ENCODE measurements at places on chromosomes 4 and X. TPM values are rescaled to one million over a fixed set of nuclear protein-coding genes. Genes with fewer than 3 reads are reported as not detected.

APBB2 gene
- 12.6 TPM for polyA plus RNA-seq

DNA sequence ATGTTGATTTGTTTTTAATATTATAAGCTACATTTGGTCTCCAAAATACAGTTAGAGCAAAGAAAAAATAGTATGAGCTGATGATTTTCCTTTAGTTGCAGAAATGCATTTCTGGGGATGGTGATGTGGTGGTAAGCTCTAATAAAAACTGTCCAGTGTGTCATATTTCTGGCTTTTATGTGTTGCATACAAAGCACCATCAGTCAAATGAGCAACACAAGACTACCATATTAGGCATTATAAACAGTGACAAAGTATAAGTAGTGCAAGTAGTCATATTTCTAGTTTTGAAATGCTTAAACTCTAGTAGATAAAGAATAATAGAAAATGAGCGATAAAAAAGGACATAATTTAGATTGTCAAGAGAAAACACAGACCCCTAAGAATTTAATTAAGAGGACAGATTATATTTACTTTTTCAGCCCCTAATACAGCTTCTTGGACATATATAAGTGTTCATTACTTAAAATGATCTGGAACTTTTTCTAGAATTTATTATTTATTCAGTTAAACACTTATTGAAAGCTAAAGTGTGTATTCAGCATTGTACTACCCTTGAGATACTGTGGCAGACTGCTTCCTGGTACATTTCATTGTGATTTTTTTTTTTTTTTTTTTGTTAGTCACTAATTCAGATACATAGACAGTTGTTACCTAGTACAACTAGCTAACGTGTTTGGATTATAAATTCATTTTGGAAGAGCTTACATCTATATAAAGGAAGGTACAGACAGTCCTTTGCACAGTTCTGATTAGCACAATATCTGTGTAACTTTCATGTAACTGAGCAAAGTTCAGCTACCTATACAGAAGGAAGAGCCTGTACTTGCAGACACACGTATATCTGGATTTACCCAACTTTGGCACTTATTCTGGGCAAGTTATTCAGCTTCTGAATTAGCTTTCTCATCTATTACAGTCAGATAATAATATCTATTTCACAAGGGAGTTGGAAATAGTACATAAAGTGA is 22.3 kb downstream of the RAP1GDS1 start:
- H3K27me3 ChIP-seq, result no peaks in the 10 kb centered on the region
- no peak for DNase-seq

SLC25A4 gene
- polyA plus RNA-seq, result 11.8 TPM

DNA sequence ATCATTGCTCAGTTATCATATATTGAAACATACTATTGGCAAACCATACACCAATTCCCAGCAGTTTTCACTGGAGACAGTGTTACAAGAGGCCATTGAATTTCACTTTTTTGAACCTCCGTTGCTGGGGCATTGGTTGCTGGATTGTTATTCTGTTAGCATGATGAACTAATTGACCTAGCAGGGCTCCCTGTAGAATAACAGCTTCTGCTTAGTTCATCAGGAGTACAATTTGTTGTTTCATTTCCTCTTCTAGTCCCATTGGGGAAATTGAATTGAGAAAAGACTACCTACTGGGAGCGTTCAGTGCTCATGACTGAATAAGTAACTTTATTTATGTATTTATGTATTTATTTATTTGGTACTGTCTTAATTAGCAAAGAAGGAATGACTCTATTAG is 151.6 kb downstream of the SLIT2 start:
- no peaks in the 10 kb centered on the region for H3K4me1 ChIP-seq
- no peak overlapping the region for H3K4me3 ChIP-seq
- H3K36me3 ChIP-seq, result no peaks in the 10 kb centered on the region
- H3K27ac ChIP-seq, result no peak overlapping the region
- no peaks in the 10 kb centered on the region for H3K27me3 ChIP-seq

GRCh38 chr4:145278341-145279121 is 98.1 kb upstream of the OTUD4 start:
- H3K4me3 ChIP-seq, result no peak overlapping the region
- no peak overlapping the region for H3K27ac ChIP-seq
- H3K4me1 ChIP-seq, result no peaks in the 10 kb centered on the region
- H3K36me3 ChIP-seq, result no peaks in the 10 kb centered on the region

EGF gene
- not detected for polyA plus RNA-seq

- H3K4me1 ChIP-seq, result no peaks in the 10 kb centered on the region
- H3K27ac ChIP-seq, result no peak overlapping the region
- H3K4me3 ChIP-seq, result no peak overlapping the region
Measured at GRCh38 chr4:183118585-183118984, 19.5 kb downstream of the WWC2 start.

DNA sequence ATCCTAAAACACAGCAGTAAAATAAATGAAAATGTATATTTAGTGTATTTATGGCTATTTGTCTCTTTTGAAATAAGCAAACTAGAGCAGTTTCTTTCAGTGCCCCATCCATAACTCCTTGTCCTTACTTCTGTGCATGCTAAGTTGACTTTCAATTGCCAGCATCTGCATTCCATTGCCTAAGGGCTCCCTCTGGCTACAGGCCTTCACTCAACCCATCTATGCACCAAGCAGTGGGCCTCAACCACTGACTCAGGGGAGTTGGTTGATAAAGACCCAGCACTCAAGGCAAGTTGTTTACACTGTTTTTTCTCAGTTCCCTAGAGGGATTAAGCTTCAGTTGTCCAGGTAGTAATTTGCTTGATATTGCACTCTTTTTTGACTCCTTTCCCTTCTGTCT is 265.7 kb downstream of the IQCM start:
- H3K27ac ChIP-seq, result peak overlapping the region; percentile 52
- DNase-seq, result no peak
- H3K27me3 ChIP-seq, result no peaks in the 10 kb centered on the region
- no peaks in the 10 kb centered on the region for H3K4me1 ChIP-seq
- no peaks in the 10 kb centered on the region for H3K36me3 ChIP-seq
- H3K4me3 ChIP-seq, result no peak overlapping the region

DNA sequence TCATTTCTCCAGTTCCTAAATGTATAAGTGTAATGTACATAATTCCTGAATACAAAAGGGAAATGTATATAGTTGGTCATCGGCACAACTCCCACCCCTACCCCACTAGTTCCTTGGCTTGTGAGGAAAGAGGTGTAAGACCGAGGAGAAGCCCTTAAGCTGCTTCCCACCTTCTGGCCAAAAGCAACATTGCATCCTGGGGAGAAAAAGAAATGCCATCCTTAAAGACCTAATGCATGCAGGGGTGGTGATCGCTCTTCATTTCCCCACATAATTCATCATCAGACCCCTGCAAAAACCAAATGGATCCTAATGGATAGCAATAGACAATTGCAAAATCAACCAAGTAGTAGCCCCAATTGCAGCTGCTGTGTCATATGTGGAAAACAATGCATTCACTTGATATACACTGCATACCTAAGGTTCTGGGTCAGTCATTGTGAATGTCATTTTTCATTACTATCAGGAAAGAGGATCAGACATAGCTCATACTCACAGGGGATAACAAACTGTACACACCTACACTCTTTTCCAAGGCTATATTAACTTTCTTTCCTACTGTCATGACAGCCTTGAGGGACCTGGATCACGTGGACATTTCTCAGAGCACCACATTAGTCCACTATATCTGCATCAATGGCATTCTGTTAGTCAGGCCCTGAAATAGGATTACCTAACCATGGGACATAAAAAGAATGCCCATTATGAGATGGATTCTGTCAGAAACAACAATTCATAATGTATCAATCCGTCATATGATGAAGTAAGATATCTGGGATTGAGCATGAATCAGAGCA is 31.7 kb upstream of the NFXL1 start:
- H3K4me3 ChIP-seq, result no peak overlapping the region
- DNase-seq, result no peak
- H3K4me1 ChIP-seq, result no peaks in the 10 kb centered on the region

DNA sequence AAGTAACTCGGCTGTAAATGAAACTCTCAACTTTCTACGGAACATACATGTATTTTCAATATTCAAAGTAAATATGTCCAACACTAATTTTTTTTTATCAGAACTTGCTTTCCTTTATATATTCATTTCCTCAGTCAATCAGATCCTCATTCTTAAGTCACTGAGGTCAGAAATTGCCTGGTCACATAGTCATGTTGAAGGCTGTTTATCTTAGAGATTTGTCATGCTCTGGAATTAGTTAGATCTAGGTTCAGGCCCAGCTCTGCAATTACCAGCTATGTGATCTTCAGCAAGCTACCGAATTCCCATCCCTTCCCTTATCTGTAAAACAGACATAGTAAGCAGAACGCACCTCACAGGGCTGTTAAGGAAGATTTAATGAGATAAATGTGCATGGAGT is 228.8 kb downstream of the SPCS3 start:
- no peak overlapping the region for H3K4me3 ChIP-seq
- no peaks in the 10 kb centered on the region for H3K4me1 ChIP-seq
- no peak overlapping the region for H3K27ac ChIP-seq
- H3K27me3 ChIP-seq, result no peaks in the 10 kb centered on the region
- DNase-seq, result no peak

DNA sequence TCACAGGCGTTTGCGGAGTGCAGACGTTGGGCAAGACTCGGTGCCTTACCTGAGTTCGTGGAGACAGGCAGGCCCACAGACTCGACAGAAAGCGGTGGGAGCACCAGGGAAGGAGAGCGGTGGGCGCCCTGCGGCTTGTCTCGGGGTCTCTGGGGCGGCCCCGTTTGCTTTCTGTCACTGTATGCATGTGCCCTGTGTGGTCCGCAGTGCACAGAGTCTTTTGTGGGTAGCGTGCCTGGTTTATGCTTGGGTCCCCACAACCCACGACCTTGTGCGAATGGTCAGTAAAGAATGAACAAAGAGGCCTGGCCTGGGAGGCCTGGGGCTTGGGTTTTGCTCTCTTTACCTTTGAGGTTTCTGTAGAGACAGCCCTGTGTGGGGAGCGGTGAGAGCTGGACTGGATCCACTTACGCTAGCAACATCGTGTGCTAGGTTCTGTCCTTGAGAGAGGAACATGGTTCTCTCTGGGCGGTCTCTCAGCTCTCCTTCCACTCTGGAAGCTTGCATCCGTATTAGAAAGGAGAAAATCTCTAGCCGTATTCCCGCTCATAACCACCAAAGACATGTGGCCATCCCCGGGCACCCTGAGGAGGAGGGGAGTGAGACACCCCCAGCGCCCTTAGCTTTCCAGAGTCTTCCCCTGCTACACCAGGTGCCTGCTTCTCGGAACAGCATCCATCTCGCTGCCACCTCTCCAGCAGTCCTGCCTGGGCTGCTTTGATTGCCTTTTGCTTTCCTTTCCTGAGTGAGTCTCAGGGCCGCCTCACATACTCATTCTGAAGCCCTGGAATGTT is 1.2 kb downstream of the TADA2B start:
- peak overlapping the region; percentile 91 for H3K4me3 ChIP-seq
- peaks cover 67% of the 10 kb centered on the region for H3K4me1 ChIP-seq
- no peak for DNase-seq
- peak overlapping the region; percentile 82 for H3K27ac ChIP-seq

GRCh38 chr4:159206427-159206871 is 103.6 kb downstream of the RAPGEF2 start:
- H3K4me3 ChIP-seq, result no peak overlapping the region
- peak overlapping the region; percentile 35 for H3K27ac ChIP-seq
- no peaks in the 10 kb centered on the region for H3K36me3 ChIP-seq
- no peaks in the 10 kb centered on the region for H3K27me3 ChIP-seq

DNA sequence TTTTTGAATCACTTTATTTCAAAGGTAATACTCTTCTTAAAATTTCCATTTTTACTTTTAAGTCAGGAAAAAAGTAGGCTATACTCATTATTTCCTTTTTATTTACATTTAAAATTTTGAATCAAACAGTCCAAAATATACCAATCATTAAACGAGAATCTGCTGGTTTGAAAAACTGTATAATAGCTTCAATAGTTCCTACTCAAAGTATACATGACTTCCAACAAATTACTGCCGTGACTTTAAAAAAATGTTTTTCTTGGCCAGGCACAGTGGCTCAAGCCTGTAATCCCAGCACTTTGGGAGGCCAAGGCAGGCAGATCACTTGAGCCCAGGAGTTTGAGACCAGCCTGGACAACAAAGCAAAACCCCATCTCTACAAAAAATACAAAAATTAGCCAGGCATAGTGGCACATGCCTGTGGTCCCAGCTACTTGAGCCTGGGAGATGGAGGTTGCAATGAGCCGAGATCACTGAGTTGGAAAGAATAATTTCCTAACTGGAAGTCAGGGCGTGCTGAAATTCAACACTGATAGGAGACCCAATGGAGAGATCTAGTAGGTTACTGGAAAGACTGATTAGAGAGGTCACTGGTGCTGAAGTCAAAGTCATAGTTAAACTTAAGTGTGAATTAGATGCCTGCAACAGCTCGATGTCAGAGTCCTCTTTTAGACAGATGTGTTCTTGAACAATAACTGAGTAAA is 9.0 kb downstream of the KLHL8 start:
- no peak overlapping the region for H3K4me3 ChIP-seq
- H3K27me3 ChIP-seq, result no peaks in the 10 kb centered on the region
- H3K4me1 ChIP-seq, result peaks cover 14% of the 10 kb centered on the region

PNMA6F gene
- polyA plus RNA-seq, result not detected

GRCh38 chrX:19840899-19841648 is 46.3 kb downstream of the SH3KBP1 start:
- H3K4me1 ChIP-seq, result peaks cover 24% of the 10 kb centered on the region
- DNase-seq, result no peak
- H3K27ac ChIP-seq, result peak overlapping the region; percentile 56
- H3K27me3 ChIP-seq, result no peaks in the 10 kb centered on the region

TNMD gene
- polyA plus RNA-seq, result not detected

SH3RF1 gene
- polyA plus RNA-seq, result 1.3 TPM

CENPVL1 gene
- not detected for polyA plus RNA-seq

DNA sequence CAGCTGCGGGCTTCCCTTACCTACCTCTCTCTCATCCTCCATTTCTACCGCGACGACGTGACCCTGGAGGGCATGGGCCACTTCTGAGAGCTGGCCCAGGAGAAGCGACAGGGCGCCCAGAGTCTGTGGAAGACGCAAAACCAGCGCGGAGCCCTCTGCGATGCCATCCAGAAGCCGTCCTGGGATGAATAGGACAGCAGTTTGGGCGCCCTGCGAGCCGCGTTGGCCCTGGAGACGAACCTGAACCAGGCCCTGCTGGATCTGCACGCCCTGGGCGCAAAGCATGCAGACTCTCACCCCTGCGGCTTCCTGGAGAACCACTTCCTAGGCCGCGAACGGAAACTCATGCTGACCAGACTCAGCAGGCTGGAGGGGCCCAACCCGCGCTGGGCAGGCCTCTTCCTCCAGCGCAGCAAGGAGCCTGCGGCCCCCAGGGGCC is 52.7 kb upstream of the TMPRSS11F start:
- no peaks in the 10 kb centered on the region for H3K36me3 ChIP-seq
- DNase-seq, result no peak
- H3K27ac ChIP-seq, result no peak overlapping the region

IL1RAPL2 gene
- polyA plus RNA-seq, result not detected

DNA sequence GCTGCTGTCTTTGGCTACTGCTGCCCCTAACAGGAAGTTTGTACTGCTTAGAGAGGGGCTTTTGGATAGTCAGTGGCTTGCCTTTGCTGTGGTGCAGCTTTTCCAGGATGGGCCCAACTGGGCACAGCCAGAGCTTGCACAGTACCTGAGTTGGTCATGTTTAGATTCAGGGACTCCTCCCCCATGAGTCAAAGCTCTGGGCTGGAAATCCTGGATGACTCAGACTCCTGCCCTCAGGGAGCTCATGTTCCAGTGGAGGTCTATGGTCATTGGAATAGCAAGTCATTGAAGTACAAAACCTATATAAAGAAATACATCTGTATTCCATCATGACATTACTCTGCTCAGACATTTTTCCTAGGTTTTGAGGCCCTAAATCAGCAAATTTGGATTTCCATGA is 66.7 kb upstream of the PJA1 start:
- DNase-seq, result no peak
- H3K36me3 ChIP-seq, result no peaks in the 10 kb centered on the region
- no peak overlapping the region for H3K27ac ChIP-seq
- no peaks in the 10 kb centered on the region for H3K4me1 ChIP-seq
- peaks cover 21% of the 10 kb centered on the region for H3K27me3 ChIP-seq
